ENCODE measurements at places on chromosomes 11 and 22.

GRCh38 chr11:126992065-126992803 is 8.3 kb downstream of the KIRREL3 start:
- ATAC-seq = no peak

GRCh38 chr11:30789270-30789669 is 203.1 kb upstream of the MPPED2 start:
- ATAC-seq = no peak

- ATAC-seq = no peak
Observed at GRCh38 chr22:21665047-21665851, 563 bp upstream of the PPIL2 start.

- peak; percentile 77 for ATAC-seq
Observed at GRCh38 chr11:33063326-33063881, 24.0 kb downstream of the TCP11L1 start.

DNA sequence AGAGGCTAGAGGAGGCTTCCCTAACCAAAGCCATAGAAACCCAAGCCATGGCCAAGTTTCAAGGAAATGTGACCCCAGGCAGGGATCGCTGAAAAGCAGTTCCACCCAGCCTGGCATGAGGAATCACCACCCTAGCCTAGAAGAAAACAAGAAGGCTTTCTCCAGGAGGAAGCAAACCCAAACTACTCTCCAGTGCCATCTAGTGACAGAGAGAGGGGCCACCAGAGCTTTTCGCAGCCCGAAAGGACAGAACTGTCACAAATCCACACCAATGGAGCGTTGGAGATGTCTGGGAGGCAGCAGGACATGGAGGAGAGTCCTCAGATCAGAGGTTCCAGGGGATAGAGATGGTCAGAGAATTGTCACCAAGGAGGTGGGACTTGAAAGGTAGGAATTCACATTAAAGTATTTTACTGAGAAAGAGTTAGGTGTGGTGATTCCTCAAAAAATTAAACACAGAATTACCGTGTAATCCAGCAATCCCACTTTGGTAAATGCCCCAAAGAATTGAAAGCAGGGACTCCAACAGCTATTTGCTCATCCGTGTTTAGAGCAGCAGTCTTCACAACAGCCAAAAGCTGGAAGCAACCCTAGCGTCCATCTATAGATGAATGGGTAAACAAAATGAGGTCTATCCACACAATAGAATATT is 67.3 kb upstream of the NUP50 start:
- peak; percentile 60 for ATAC-seq

- ATAC-seq = no peak
Observed at GRCh38 chr11:132504501-132505041, 1027.7 kb downstream of the OPCML start.

GRCh38 chr11:17744151-17744940 is 9.8 kb downstream of the KCNC1 start:
- no peak for ATAC-seq

GRCh38 chr11:45384711-45385241 is 98.6 kb upstream of the SYT13 start:
- no peak for ATAC-seq

DNA sequence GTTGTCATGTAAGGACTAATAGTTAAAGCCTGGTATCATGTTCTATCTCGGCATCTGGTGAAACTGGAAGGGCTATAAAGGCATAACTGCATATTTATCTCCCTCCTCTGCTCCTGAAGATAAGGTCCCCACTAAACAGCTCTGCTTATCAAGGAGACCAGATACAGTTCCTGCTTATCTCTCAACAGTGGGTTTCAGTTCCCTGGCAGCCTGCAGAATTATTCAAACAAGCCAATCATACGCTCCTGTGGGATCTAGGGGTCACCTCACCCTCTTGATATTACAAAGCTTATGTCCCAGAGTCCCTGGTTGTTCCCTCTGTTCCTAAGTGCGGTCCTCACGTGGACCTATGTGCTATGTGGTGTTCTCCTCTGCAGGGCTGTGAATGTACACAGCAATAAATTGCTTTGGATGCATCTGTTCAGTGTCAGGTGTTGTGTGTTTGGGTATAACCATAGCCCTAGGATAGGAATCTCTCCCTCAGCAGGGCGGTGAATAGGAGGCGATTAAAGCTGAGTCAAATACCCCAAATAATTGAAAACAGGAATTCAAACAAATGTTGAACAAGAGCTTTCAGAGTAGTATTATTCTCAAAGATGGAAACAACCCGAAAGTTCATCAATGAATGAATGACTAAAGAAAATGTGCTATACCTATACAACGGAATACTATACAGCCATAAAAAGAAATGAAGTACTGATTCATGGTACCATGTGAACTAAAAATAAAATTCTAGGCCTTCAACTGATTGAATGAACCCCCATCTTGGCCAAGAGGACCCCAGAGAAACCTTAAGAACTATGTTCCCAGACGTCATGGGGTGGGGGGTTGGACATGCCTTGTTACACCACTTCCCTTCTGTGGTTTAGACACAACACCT is 3.1 kb upstream of the OOSP4A start:
- ATAC-seq = no peak

DNA sequence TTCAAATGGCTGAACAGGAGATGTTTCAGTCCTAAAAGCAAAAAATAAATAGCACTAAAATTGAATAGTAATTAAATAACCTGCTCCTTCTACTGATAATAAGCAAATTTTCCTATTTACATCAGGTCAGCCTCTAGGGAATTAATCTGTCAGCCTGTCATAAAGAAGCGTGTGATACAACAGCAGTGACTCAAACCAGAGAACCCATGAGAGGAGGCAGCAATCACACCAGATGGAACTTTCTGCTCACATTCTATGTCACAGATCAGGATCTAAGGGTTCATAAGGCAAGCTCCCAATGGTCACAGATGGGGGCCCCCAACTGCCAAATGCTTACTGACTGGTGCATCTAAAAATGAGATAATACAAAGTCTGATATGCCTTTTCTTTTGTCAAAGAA is 41.1 kb downstream of the RBFOX2 start:
- ATAC-seq = no peak

DNA sequence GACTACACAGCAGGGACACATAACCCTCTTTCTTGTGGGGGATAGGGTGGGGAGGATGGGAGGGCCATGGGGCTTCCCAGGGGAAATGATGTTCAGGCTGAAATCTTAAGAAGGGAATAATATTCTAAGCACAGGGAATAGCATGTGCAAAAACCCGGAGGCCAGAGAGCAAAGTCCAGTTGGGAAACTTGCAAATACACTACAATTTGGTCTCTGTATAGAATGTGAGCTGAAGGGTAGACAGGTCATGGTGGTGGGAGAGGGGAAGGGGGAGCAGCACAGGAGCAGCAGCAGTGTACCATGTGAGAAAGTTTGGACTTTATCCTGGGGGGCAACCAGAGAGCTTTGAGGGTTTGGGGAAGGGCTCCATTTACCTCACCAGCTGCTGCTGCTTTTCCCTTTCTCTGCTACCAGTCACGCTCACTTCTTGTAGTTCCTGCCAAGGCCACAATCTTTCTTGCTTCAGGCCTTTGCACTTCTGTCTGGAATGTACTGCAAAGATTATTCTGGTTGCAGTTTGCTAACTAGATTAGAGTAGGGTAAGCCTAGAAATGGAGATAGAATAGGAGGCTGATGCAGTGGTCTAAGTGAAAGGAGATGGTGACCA is 43.0 kb downstream of the KREMEN1 start:
- ATAC-seq = no peak

DNA sequence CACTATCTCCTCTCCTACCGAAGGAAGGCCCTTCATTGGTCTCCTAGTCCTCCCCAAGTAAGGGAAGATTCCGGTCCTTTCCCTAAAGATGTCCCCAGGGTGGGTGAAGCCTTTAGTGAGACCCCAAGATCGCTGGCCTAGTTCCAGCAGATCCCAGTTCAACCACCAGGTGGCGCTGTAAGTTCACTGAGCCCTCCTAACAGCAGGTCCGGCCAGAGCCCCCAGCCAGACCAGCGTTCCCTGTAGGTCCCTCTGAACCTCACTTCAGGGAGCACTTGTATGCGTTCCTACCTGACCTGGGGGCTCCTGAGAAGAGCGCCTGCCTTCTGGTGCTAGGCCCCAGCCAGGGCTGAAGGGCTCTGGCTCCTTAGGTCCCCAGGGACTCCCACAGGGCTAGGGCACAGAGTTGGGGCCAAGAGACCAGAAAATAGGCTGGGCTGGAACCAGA is 38.1 kb downstream of the LMO1 start:
- ATAC-seq = peak; percentile 54

GRCh38 chr22:49308300-49308699 is 519.4 kb downstream of the BRD1 start:
- ATAC-seq = no peak

GRCh38 chr22:25208743-25209505 is 9.3 kb downstream of the CRYBB3 start:
- ATAC-seq = no peak

- no peak for ATAC-seq
Observed at GRCh38 chr11:69940246-69940610, 121.0 kb upstream of the FGF3 start.

GRCh38 chr11:57761301-57762234 is at the start of gene CTNND1:
CTNND1 (plus strand) TSS chr11:57761802; CDS start chr11:57791479, 29,677 bp downstream.
- ATAC-seq = no peak

DNA sequence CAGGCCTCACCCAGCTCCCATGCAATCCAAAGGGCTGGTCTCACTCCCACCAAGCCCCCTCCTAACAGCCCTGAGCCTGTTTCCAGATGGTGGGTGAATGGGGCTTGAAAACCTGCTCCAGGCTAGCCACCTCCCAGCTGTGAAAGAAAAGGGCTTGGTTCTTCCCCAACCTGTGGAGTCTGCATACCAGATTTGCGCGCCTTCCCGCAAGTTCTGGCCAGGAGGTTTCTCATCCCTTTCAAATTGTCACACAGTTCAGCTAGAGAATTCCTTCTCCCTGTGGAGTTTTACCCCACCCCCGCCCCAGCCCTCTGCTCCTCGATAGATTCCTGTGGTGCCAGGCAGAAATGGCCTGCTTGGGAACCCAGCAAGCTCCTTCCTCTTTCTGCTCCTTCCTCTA is 734.6 kb upstream of the FAT3 start:
- no peak for ATAC-seq

GRCh38 chr11:19935507-19935906 is 222.9 kb downstream of the NAV2 start:
- ATAC-seq = no peak

DNA sequence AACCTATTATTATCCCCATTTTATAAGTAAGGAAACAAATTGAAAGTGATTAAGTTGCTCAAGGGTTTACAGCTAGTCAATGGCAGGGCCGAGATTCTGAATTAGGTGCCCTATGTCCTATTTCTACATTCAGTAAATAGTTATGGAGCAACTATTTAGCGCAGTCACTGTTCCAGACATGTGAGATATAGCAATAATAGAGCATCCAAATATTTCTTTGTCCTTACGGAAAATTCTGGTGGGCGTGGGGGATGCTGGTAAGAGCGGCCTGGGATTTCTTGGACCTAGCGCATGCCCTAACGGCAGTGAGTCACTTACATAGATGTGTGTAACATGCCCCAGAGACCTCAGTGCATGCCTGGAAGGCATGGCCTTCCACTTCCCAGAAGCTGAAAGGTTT is 4.4 kb downstream of the DTX4 start:
- no peak for ATAC-seq

DNA sequence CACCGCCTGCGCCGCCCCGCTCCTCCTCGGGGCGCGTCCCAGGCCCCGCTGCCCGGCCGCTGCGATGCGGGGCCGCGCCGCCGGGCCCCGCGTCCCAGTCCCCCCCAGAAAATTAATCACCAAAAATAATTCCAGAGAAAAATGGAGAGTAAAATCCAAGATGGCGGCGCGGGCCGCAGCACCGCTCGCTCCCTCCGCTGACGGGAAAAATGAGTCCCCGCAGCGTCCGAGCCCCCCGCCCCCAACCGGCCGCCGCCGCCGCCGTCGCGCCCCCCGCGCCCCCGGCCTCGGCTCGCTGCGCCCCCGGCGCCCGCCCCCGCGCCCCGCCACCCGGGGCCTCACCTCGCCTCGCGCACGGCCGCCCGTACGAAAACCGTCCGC is at the start of gene KMT5B:
KMT5B (minus strand) TSS at position 162 of the 381 bp plus-strand sequence. CDS start 23,220 bp downstream, outside the sequence.
- ATAC-seq = no peak

- ATAC-seq = no peak
Observed at GRCh38 chr11:75635066-75635862, 33.6 kb downstream of the MAP6 start.

- no peak for ATAC-seq
Observed at GRCh38 chr11:12922418-12922817, 86.7 kb upstream of the RASSF10 start.

GRCh38 chr22:48474881-48475280 is 1352.8 kb downstream of the BRD1 start:
- no peak for ATAC-seq

DNA sequence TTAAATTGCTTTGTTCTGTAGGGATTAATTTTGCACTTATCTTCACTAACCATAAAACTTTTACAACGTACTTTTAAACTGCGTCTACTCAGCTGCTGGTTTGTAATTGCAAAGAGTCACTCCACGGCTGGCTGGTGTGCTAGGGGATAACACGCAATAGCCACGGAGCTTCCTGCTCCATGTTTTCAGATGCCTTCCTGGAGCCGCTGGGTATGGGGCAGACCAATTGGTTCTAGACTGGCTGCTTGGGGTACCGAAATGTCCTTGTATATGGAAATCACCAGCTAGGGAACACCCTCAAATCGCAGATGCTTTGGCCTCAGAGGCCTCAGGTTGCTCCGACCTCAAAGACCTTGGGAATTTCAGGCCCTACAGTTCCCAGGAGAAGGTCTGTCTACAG is 3.8 kb upstream of the CSNK2A3 start:
- ATAC-seq = no peak

GRCh38 chr11:20061776-20062175 is 98.5 kb downstream of the DBX1 start:
- ATAC-seq = no peak

DNA sequence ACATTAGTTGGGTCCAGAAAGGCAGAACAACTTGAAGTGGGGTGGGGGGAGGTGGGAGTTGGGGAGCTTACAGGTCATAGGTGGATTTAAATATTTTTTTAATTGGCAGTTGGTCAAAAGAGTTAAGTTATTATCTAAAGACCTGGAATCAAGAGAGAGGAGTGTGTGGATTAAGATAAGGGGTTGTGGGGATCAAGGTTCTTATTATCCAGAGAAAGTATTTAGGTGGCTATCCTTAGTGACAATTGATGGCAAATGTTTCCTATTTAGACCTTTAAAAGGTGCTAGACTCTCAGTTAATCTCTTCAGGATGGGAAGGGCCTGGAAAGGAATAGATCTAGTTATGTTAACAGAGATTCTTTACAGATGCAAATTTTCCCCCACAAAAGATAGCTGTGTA is 120.7 kb upstream of the OR9Q1 start:
- no peak for ATAC-seq

DNA sequence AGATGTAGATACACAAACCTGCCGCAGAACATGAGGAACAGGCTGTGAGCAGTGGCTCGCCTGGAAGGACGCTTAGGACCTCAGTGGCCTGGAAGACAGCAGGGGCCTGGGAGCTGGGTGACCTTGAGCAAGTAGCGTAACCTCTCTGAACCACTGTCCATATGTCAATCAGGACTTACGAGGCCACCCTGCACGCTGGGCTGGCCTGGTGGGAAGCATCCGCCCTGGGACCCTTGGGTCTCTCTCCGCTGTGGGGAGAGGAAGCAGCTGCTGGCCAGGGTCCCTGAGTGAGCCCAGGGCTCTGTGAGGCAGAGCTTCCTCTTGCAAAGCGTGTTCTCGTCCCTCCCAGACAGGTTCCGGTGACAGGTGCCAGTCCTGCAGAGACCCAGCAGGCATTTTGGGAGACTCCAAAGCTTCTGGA is 14.0 kb upstream of the EHD1 start:
- ATAC-seq = no peak
